ENCODE measurements at places on chromosomes 4 and X.

DNA sequence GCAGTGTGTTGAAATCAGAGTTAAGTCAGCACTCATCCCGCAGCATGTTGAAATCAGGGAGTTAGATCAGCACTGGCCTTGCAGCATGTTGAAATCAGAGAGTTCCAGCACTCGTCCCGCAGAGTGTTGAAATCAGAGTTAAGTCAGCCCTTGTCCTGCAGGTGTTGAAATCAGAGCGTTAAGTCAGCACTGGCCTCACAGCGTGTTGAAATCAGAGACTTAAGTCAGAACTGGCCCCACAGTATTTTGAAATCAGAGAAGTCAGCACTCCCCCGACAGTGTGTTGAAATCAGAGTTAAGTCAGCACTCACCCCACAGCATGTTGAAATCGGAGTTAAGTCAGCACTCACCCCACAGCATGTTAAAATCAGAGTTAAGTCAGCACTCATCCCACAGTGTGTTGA lies 10.9 kb upstream of the UVSSA start:
- DNase-seq, result peak; percentile 60

GRCh38 chr4:165088366-165088765 lies 24.3 kb downstream of the TMEM192 start:
- DNase-seq, result no peak

GRCh38 chrX:41923978-41924683 lies 777 bp upstream of the CASK start:
- peak; percentile 56 for DNase-seq

DNA sequence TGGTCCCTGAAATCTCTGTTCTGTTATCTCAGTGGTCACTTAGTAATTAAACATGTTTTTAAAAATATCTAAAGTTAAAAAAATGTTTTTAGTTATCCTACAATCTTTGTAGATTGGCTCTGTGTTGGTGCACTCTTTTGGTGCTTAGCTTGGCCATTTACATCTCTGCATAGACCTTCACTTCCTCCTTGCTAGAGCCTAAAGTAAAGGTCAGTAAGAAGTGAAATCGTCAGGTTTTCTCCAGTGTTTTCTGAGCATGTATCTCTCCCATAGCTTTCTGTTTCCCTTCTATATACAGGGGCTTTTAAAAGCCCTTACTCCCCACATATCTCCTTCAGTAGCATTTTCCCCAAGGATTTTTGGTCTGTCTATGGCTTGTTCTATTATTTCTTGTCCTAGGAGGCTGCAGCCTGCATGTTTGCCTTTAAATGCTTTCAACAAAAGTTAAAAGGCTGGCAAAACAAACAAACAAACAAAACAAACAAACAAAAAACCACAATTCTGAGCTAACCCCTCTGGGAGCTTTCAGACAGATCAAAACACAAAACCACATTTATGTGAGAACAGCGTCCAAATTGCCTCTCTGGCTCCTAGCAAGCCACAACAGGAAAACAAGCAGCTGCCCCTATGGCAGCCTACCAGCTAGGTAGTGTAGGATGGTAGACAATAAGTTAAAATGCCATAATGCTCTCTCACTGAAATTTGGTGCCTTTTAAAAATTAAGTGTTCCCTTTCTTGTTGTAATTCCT lies 27.3 kb upstream of the GPRASP2 start:
- DNase-seq, result no peak

DNA sequence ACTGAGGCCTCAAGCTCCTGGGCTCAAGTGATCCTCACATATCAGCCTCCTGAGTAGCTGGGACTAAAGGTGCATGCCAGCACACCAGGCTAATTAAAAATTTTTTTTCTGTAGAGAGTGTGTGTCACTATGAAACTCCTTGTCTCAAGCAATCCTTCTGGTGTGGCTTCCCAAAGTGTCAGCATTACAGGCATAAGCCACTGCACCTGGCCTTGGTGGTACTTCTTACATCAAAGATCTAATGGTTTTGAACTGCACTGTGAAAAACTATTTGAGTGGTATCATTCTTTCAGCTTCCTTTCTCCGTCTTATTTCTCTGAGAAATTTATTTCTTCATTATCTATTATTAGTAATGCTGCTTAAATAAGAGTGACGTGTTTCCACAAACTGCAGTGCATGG lies 98.5 kb downstream of the UNC5C start:
- DNase-seq, result no peak

DNA sequence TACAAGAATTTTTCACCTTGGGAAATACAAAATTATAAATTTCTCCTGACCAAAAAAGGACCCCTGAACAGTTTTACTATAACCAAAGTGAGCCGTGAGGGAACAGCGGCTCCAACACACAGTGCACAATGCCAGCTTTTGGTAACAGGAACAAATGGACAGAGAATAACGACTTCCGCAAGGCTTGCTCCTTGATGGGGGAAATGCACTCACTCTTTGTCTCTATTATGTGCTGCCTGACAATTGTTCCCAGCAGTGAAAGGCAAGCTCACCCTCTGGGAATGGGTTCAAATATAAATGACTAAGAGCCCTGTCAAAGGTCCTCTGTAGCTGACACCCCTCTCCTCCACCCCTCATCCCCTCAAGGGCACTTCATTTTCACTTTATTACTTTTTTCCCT lies 325.8 kb upstream of the GALNT7 start:
- no peak for DNase-seq

DNA sequence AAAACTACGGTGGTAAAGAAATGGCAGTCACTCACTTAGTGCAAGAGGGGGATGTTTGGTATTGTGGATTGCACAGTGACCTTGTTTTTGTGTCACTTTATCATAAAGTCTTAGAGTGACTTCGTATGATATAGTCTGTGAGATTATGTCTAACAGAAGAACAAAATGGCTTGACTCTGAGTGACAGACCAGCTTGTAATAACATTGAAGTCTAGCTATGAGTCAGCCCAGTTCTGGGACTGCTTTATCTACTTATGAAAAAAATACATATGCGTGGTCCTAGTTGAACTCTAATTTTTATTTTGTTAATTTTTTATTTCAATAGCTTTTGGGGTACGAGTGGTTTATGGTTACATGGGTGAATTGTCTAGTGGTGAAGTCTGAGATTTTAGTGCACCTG lies 20.0 kb downstream of the DCLK2 start:
- DNase-seq, result peak; percentile 57

DNA sequence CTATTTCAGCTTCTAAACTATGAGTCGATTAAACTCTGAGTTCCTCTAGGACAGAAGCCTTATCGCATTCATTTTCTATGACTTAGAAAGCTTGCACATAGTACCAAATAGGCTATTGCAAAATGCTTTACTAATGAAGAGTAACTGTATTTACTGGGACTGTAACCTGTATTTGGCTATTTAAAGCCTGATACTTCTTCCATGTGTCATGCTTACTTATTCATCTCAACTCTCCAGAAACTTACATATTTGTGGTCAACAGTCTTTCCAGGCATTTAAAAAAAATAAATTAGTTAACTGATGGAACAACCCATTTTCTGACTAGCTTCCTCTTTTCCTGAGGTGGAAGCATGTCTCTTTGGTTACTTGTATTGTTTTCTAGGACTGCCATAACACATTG lies 467.9 kb downstream of the PCDH11X start:
- no peak for DNase-seq

- DNase-seq, result peak; percentile 59
Measured at GRCh38 chrX:106955004-106955772, 35.0 kb downstream of the CLDN2 start.

DNA sequence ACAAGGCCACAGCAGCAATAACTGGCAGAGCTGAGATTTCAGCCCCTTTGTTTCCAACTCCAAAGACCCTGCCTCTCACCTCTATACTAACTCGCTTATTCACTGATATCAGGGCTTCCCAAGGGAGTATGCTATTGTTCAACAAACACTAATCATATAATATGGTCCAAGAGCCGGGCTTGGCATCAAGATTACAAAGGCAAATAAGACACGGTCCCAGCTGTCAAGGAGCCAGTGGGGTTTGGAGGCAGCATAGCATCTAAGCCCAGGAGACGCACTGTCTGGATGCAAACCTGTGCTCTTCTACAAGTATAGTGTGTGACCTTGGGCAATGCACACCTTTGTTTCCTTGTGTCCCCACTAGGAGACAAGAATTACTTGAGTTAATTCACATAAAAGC lies 28.7 kb downstream of the PAPSS1 start:
- DNase-seq, result no peak

DNA sequence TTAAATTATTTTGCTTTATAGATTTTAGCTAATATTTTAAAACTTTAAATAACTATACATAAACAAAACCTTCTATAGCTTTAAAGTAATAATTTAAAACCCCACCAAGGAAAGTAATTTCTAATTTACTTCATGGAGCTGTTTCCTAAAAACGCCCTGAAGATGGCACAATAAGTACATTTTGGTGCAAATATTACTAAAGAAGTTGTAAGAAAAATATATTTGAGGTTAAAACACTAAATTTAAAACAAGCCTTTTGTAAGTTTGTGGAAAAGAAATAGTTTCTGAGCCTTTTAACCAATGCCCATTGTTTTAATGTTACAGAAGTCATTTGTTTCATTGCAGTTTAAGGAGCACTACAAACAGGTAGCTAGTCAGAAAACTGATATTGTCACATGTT lies 137.4 kb upstream of the AGA start:
- peak; percentile 13 for DNase-seq

DNA sequence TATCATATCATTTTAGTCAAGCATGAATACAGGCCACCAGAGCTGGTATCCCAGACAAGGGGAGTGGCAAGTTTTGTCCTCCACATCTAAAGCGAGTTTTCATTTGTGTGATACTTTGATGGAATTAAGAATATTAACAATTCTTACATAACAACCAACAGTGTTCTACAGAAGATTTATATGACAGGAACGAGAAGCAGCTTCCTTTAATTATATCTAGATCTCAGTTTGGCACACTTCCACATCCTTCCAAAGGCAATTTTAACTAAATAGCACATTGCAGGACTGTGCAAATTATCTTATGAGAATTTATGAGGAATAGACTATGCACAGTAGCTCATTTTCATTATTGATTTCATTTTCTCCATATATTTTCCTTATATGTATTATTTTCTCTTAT lies 121.2 kb upstream of the GUCY1A1 start:
- DNase-seq, result no peak

DNA sequence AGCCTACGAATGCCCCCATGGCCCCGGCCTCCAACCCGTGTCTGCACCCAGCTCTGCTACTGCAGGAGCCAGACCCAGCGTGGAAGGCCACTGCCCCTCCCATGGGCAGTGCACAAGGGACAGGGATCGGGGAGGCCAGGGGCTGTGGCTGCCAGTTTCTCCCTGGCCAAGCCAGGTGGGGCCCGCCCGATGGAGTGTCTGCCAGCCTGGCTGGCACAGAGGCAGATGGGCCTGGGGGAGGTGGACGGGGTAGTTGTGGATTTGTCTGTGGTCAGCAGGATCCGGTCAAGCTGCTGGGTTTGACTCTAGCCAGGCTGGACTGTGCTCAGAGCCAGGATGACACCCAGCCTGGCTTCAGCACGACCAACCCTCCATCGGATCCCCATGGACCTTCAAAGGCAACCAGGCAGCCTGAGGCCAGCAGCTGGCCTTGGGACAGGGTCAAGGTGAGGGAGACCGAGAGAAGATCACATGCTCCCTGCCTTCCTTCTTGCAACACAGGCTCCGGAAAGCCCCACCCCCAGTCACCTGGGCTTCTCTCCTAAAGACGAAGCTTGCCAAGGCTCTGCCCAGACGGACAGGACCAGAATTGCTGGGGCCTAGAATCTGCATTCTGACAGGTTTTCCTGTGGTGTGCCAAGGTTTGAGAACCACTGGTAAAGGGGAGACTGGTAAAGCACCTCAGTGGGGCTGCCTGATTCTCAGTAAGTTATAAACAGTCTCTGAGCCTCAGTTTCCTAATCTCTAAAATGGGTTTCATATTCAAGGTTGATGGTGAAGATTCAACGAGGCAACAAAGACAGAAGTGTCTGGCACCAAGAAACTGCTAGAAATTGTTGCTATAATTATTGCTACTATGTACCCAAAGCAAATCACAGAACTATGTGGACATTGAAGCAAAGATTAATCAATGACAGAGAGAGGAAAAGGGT lies 78.6 kb downstream of the PPP2R2C start:
- DNase-seq, result no peak

- peak; percentile 60 for DNase-seq
Measured at GRCh38 chr4:147994076-147994475, 262.2 kb downstream of the ARHGAP10 start.

- no peak for DNase-seq
Measured at GRCh38 chrX:44428989-44429627, 85.6 kb upstream of the EFHC2 start.

GRCh38 chrX:16828124-16828908 lies 41.8 kb downstream of the RBBP7 start:
- peak; percentile 96 for DNase-seq

GRCh38 chr4:81408341-81408740 lies 63.4 kb downstream of the RASGEF1B start:
- DNase-seq, result no peak

GRCh38 chr4:107950746-107951540 lies 19.6 kb downstream of the CYP2U1 start:
- DNase-seq, result peak; percentile 6

GRCh38 chr4:182885738-182886077 lies 31.5 kb downstream of the DCTD start:
- peak; percentile 64 for DNase-seq

- DNase-seq, result no peak
Measured at GRCh38 chr4:55439023-55439422, 43.3 kb downstream of the TMEM165 start.

DNA sequence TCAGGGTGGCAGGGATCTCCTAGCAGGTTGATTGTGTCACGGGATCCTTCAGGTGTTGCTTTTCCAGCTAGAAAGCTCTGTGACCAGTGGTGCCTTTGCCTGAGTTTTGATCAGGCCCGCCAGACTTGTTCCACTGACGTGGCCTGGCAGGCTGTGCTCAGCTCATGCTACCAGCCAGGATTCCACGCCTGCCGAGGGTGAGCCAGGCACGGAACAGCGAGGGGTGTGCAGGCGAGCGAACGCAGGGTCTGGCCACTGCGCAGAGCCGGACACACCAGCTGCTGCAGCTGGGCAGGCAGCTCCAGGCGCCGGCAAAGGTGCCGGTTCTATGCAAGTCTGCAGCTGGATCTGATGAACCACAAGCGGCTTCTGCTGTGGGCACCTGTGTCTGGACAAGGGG lies 17.1 kb upstream of the SAT1 start:
- DNase-seq, result no peak

DNA sequence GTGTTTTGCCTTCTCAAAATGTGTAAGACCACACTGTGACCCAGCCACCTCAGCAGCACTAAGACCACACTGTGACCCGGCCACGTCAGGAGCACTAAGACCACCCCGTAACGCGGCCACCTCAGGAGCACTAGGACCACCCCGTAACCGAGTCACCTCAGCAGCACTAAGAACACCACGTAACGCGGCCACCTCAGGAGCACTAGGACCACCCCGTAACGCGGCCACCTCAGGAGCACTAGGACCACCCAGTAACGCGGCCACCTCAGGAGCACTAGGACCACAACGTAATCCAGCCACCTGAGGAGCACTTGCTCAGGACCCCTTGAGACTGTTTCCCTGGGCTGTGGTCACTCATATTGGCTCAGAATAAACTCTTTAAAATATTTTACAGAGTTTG lies 71.7 kb downstream of the MTNR1A start:
- DNase-seq, result no peak

- no peak for DNase-seq
Measured at GRCh38 chr4:184117662-184118199, 99.9 kb downstream of the ENPP6 start.

- DNase-seq, result no peak
Measured at GRCh38 chr4:13130848-13131247, 353.3 kb downstream of the RAB28 start.

GRCh38 chr4:139470997-139471665 lies 17.2 kb downstream of the RAB33B start:
- DNase-seq, result no peak

- DNase-seq, result no peak
Measured at GRCh38 chr4:144985531-144985930, 112.5 kb downstream of the ANAPC10 start.

- no peak for DNase-seq
Measured at GRCh38 chr4:37481547-37482122, 204.5 kb downstream of the RELL1 start.
